ENCODE measurements at places on chromosomes 1 and 21.

GRCh38 chr1:235586413-235586812, 63.2 kb downstream of the GNG4 start:
- no peak for DNase-seq

GRCh38 chr1:193448682-193449461, 262.5 kb upstream of the B3GALT2 start:
- DNase-seq: no peak

- DNase-seq: no peak
Observed at GRCh38 chr1:160032165-160032820, 503 bp upstream of the PIGM start.

DNA sequence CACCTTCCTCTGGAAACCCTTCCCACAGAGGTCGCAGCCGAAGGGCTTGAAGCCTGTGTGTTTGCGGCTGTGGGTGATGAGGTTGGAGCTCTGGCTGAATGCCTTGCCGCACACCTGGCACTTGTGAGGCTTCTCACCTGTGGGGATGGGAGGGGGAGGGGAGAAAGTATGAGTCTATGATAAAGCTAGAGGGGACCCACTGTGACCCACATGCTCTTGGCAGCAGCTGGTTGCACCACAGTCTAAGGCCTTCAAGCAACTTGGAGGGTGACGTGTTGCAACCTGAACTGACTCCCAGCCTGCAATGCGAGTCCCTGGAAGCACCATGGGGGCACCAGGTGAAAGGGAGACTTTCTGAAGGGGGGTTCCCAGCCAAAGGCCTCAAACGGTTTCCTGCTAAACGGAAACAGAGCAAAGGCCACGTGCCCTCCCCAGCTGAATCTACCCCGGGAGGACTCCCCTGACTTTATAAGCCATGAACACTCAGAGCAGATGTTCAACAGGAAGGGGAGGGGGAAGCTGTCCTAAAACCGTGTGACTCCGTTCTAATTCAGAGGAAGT, 10.6 kb downstream of the GFI1 start:
- no peak for DNase-seq

- DNase-seq: no peak
Observed at GRCh38 chr1:150160964-150161621, 11.4 kb downstream of the PLEKHO1 start.

DNA sequence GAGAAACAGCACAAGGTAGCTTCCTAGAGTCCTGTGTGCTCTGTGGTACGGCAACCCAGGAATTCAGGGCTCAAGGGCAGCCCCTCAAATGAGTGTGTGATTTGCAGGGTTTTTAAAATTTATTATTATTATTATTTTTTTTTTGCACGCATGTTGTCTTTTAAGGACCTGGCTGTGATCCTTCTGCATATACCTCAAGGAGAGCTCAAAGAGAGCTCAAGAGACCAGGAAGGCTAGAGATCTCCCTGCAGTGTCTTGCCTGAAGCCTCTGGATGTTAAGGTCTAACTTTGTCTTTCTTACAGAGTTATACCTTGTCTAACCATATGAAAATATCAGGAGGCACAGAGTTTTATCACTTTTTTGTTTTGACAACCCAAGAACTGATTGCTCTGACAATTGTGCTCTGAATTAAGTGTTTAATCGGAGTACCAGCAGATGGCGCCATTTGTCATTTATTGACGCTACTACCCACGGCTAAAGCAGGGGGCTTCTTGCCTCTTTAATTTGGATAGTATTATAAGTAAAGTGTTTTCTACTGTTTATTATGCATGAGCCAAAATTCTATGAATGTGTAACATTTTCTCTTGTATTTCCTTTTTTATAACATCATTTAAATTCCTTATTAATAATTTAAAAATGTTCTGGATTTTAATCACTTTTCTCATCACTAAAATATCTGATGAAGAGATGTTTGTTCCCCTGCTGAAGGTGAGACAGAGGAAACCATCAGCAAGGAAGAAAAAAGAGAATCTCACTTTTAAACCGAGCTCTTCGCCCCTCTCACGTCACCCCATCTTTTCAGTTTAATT, 35.8 kb upstream of the LMO4 start:
- peak; percentile 30 for DNase-seq

DNA sequence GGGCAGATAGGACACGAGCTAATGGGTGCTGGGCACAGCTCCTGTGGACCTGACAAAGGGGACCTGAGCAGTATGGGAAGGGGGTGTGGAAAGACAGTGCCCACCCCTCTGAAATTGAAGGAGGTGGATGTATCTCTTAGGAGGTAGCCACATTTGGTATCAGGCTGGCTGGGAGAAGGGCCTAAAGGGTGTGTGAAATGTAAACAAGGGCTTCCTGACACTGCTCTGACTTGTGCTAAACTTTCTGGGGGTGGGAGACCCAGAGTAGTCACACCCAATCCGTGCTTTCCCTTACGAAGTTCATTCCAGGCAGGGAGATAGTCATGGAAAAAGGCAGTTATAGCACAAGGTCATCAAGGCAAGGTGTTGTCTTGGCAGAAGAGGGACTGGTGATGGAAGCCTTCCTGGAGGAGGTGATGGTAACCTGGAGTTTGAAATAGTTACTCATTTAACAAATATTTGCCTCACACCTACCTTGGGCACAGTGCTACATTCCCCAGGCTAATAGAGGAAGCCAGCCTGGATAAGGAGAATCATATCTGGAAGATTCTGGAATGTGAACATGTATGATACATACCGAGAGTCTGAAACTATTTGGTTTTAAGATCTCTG, 5.3 kb upstream of the CCDC24 start:
- DNase-seq: no peak

DNA sequence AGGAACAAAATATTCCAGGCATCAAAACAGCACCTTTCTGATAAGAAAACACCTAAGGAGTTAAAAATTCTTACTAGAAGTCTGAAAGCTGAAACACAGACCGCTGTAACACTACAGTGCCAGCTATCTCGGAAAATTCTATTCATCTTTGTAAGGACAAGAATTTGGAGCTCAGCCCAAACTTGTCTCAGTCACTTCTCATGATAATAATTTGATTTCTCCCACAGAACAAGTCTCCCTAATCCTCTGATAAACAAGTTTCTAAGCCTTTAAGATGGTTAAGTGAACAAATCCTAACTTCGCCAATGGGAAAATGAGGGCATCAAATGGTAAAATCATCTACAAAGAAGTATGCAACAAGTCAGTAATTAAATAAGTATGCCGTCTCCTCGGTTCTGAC, 59.9 kb downstream of the SIPA1L2 start:
- DNase-seq: no peak

DNA sequence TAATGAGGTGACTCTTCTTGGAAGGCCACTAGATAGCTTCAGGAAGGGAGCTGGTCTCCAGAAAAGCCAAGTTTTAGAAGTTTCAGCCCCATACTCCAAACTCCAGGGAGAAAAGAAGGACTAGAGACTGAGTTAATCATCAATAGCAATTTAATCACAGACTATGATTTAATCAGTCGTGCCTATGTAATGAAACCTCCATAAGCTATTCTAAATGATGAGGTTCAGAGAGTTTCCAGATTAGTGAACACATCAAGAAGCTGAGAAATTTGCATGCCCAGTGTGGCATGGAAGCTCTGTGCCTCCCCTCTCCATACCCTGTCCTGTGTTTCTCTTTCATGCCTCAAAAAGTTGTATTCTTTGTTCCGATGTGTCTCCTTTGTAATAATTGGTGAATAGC, 49.2 kb upstream of the CCDC190 start:
- no peak for DNase-seq

DNA sequence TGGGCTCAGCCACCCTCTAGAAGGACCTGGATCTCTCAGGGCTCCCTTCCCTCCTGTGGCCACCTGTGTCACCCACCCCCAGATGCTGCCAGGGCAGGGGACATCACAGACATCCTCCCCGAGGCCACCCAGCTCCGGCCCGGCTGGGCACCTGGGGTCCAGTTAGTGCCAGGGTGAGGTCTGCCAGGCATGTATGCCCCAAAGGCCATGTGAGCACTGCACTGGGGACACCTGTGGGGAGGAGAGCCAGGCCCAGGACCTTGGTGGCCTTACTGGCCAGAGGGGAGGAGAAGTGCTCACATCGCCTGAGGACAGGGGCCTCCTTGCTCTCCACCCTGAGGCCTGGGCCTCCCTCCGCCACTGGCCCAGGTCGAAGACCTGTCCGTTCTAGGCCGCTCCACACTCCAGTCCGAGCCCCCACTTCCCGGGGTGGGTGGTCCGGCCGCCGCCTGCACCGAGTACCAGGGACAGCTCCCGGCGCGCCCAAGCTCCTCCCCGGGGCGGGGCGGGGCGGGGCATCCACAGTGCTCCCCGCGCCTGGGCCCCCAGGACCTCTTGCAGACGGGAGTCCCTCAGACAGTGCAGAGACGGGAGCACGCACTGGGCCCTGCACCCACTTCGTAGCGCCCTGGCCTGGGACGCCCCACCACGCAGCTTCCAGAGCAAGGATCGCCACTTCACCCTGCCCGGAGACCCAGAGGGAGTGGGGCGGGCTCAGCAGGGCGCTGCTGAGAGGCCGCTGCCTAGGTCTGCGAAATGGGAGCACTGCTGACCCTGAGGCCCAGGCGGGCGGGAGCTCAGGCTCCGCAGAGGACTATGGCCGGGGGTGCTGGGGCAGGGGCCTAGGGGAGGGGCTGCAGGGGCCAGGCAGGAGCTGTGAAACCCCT, 34.3 kb upstream of the CCDC27 start:
- DNase-seq: no peak

DNA sequence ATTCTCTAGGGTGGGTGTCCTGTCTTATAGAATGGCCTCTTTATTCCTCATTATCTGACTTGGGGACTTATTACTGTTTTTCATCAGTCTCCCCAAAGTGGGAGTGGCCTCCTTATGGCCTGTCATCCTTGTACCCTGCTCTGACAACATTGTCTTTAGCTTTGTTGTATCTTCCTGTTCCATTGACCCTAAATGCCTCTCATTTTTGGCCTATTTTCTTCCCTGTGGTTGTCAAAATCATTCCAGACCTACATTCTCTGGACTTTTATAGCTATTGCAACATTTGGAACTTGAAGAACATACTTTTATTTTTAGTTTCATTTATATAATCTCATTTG, 9.7 kb downstream of the SFT2D2 start:
- no peak for DNase-seq

DNA sequence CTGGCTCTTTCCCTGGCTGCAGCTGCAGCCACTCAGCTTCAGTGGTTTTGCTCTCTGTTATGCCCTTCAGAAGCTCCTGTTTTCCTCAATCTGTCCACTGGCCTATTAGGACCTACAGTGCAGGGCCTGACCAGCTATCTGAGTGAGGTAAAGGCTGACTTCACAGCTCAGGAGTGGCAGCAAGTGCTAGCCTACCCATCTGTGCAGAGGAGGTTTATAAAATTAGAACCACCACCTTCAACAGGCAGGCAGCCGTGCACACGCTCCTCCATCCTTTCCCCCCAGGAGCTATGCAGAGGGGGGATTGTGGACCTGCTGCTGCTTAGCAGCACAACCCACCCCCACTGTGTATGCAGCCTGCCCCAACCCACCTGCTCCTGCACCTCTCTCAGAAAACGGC, 8.3 kb downstream of the ADAR start:
- no peak for DNase-seq

- DNase-seq: no peak
Observed at GRCh38 chr1:91827087-91827458, 58.9 kb downstream of the TGFBR3 start.

DNA sequence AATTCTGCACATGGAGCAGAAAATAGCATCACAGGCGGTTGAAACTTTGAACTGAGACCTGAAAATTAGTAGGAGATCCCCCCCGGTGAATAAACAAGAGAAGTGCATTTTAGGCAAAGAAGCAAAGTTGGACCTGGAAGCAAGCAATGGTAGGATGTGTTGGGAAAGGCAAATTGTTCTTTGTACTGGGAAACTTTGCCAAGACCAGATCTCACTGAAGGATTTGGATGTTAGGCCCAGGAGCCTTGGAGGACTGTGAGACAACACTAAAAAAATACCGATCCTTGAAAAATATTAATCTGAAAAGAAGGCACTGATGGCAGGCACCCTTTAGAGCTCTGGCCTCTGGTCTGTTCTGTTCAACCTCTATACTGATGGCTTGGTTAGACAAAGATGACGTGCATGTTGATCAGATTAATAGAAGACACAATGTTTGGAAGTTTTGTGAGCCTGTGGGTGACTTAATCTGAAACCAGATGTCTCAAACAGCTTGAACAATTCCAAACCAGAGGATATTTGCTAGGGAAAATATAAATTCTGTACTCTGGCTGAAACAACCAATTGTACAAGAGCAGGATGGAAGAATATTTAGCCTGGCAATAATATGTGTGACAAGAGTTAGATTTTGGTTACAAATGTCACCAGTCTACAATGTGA, 108.4 kb downstream of the ROR1 start:
- no peak for DNase-seq

DNA sequence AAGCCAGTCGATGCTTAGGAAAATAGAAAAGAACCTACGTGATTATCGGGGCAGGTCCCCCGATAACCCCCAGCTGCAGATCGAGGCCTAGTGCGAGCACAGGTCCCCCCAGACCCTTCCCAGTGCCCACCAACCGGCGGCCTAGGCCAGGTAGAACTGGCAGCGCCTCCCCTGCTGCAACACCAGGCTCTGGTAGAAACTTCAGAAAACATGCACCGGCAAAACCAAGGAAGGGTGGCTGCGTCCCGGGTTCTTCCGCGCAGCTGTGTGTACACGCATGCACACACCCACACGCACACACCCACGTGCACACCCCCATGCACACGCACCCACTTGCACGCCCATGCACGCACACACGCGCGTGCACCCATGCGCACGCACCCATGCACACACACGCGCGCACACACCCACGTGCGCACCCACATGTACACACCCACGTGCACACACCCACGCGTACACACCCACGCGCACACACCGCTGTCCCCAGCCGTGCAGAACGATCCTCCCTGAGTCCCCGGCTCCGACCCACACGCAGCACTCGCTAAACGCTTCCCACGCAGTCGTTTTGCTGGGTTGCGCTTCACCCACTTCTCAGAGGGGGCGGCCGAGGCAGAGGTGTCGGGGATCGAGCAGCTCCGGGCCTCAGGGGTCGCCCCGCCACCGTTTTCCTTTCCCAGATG, 5.2 kb downstream of the TSPEAR start:
- DNase-seq: no peak

GRCh38 chr21:44855572-44855971, 17.9 kb downstream of the PTTG1IP start:
- DNase-seq: no peak

DNA sequence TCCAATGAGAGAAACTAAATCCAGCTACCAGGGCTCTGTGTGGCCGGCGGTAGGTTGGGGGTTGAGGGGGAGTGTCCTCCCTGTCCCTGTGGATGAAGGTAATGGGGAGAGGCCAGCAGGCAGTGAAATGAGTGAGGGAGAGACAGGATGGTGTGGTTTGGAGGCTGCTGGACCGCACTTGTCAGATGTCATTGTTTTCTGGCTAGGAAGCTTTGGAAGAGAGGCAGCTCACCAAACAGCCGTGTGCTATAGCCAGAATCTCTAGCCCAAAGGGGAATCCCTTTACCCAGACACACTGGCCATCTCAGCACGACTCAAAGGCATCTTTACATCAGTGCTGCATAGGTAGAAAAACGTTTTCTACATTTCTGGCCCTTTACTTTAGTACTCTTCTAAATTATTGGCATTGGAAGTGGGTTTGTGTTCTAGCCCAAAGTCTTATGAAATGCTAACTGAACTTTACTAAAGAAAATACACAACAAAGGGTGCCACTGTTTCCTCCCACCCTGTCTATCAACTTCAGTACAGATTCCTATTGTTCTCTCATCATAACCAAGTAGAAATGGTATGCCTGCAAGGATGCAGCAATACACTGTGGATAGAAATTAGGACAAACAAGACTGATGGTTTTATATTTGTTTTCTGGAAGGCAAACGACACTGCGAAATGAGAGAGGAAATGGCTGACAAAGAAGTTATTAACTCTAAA, 95.9 kb upstream of the COA6 start:
- DNase-seq: no peak

- no peak for DNase-seq
Observed at GRCh38 chr1:230189341-230189740, 122.3 kb downstream of the GALNT2 start.
